Fibroblast of the conjunctiva (primary cell): ENCODE measurements at places on chromosomes 5 and 9.

GRCh38 chr5:113115061-113115460, 138.5 kb downstream of the DCP2 start:
- DNase-seq: no peak

DNA sequence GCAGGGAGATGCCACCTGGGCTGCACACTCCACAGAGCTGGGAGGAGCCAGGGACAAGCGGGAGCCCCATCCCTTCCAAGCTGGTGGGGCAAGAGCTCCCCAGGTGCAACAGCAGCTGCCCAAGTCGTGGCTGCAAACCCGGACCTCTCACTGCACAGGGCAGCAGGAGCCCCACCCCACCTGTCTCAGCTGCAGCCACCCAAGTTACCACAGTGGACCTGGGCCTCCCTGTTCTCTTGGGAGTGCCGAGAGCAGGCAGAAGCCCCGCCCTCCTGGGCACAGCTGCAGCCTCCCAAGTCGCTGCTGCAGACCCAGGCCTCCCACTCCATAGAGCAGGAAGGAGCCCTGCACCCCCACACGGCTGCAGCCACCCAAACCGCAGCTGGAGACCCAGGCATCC, 374.1 kb upstream of the ACO1 start:
- no peak for DNase-seq

DNA sequence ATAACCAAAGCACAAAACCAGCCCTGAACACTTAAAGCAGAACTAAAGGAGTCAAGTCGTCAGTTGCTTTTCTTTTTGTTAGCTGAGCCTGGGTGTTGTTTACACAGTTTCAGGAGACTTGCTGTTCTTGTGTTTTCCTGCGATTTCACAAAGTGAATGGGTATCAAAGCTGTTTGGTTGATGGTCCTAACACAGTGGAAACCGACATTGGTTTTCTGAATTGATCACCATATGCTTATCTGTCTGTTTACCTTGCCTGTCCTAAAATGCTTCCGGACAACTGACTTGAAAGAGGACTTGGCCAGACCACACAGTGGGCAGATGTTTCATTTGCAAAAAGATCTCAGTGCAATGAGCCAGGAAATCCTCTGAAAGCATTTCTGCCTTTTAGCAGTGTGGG, 676.4 kb downstream of the PRELID2 start:
- DNase-seq: no peak

GRCh38 chr9:33450621-33451146, 3.3 kb upstream of the AQP3 start:
- DNase-seq: no peak

- no peak for DNase-seq
These were observed 27.5 kb upstream of the SLC2A8 start for GRCh38 chr9:127369428-127369827.

DNA sequence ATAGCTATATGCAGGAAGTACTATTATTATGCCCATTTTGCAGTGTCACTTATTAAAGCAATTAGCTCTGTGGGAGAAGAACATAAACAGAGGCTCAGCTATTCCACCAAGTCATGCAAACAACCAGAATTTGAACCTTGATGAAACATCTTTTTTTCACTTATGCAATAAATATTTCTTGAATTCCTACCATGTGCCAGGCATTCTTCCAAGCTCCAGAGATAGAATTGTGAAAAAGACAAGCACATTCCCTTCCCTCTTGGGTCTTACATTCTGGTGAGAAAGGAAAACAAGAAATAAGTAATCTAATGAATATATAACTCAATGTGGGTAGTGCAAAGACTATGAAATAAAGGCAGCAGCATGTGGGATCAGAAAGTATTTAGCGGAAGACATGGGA, 32.1 kb upstream of the ADRB2 start:
- DNase-seq: no peak

GRCh38 chr5:14195588-14195987, 52.4 kb downstream of the TRIO start:
- DNase-seq: no peak
